ENCODE measurements at places on chromosomes 1 and 21.
A peak's percentile ranks its signal among the peaks of the same experiment; 100 is the strongest.

GRCh38 chr1:68101829-68102228, 51.4 kb upstream of the DIRAS3 start:
- DNase-seq = no peak

- no peak for DNase-seq
Observed at GRCh38 chr1:195065437-195065836, 1542.8 kb downstream of the KCNT2 start.

DNA sequence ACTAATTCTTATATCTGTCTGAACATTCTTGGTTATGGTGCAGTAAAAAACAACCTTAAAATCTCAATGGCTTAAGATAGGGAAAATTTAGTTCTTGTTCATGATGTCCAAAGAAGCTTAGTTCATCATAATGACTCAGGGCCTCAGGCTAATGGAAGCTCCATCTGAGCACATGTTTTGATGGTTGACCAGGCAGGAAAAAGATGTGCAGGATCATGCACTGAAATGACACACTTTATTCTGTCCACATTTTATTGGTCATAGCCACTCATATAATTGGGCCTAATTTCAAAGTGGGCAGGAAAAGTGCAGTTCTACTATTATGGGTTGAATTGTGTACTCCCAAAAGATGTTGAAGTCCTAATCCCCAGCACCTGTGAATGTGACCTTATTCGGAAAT, 198.2 kb downstream of the CENPF start:
- DNase-seq = no peak

DNA sequence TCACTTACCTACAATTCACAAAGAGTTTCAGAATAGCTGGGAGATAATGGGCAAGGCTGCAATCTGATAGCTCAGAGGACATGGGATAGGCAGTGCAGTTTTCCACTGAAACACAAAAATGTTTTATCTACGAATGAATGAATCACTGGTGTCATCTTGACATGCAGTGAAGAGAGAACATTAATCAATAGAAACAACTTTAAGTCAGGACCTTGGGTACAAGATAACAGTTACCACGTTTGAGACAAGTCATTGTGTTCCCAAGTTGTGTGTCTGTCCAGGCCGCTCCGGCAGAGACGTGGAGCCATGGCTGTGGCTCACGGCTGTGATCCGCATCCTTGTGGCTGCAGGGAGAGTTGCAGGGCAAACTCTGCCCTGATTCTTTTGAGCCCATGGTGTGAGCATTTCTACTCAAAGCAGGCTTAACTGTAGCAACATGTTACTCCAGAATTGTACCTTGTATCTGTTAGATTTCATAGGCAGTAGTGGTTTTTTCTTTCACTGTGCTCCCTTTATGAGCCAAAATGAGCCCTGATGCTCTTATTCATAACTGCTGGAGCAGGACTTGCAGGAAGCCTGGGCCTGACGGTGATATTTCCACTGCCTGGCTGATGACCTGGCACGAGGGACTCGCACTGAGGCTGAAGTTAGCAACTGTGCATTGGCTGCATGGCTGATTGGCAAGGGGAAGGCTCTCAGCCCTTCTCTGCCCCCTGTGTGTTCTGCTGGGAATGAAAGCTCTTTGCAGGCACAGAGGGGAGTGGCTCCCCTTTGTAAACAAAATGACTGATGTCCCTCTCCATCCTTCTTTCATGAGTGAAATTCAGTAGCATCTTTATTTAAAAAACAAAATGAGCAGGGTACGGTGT, 465.2 kb downstream of the AJAP1 start:
- DNase-seq = no peak

- DNase-seq = no peak
Observed at GRCh38 chr1:93076268-93076667, 2.8 kb upstream of the MTF2 start.

DNA sequence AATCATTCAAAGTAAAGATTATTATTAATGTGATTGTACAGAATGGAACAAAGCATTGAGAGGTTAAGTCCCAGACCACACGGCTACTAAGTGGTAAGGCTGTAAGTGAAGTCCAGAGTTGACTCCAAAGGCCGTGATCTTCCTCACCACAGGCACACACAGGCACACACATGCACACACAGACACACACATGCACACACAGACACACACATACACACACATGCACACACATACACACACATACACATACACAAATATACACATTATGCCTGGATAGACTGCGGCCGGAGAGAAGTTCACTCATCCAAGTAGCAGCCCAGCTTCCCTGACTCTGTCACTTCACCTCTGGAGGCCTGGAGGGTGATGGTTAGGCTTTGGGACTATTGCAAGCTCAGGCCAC, 121.9 kb downstream of the HLX start:
- DNase-seq = no peak

GRCh38 chr1:241485145-241485544, 34.4 kb downstream of the FH start:
- no peak for DNase-seq

GRCh38 chr1:236159704-236160539, 17.6 kb downstream of the GPR137B start:
- DNase-seq = no peak

DNA sequence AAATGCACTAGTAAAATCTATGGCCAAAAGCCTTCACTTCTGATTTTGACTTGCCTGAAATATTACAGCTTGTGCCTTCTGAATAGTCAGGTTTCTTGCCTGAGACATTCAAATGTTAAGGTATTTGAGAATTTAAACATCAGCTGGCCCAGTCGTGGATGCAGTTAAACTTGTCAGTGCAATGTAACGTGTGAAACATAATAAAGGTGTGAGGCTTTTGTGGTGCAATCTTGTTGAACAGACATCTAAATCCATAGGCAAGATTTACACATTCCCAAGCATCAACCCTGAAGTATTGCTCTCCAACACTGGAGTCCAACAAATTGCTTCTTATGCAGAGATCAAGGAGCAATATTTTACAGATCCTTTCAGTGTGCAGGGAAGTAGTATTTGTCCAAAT, 4.4 kb downstream of the CCN1 start:
- DNase-seq = no peak

DNA sequence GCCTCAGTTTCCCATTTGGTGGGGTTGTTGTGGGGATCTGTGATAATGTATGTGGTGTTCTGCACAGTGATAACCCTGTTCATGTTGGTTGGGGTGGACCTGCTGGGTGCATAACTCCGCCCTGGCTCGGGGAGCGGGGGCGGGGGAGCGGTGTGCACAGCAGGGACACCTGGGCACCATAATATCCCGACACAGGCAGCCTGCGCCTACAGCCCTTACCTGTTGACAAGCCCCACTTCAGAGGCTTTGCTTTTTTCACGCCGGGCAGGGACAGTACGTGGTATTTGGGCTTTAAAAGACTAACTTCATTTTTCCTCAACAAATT, 48.0 kb upstream of the ACOT11 start:
- no peak for DNase-seq

- no peak for DNase-seq
Observed at GRCh38 chr1:54479841-54480524, 68.0 kb upstream of the ACOT11 start.

DNA sequence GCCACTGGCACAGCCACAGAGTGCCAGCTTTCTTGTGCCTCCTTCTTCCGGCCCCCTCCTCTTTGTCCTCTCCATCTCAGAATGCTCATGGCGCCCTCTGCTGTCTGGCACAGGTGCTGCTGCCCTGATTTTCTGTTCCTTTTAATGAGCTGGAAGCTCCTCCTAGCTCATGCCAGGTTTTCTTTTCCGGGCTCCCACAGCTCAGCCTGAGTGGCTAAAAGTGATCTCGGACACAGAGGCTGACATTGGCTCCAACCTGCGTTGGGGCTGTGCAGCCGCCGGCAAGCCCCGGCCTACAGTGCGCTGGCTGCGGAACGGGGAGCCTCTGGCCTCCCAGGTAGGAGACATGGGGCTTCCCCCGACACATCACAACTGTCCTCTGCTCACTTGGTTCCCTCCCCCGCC, 18.7 kb downstream of the CNTN2 start:
- peak; percentile 64 for DNase-seq

DNA sequence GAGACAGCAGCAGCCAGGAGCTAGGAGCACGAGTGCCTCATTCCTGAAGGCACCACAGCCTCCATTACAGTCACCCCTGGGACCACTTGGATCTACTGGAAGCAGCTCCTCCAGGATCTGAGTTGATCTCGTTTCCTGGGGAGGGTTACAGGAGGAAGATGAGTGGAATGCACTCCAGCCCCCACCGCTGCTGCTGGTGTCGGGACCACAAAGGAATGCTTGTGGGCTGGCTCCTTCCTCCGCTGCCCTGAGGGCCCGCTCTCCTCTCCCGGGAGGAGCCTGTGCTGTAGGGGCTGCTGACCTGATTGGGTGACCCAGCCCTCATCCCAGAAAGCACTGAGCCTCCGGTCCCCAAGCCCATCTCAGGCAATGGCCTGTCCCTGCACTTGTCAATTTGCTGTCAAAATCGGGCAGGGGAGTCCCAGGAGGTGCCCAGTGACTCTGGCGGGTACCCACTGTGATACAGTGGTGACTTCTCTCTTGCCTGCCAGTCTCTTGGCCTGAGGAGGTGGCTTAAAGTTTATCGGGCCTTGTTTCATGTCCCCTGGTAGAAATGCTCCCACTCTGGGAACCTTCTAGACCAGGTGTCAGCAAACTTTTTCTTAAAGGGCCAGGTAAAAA, 23.1 kb downstream of the IL10RB start:
- no peak for DNase-seq

GRCh38 chr1:230415405-230416132, 10.6 kb downstream of the PGBD5 start:
- DNase-seq = no peak

- no peak for DNase-seq
Observed at GRCh38 chr1:58143972-58144697, 402.4 kb downstream of the OMA1 start.

GRCh38 chr1:191831572-191831971, 326.7 kb upstream of the RGS18 start:
- no peak for DNase-seq

Data from activated CD4-positive, alpha-beta T cell treated with anti-CD3 and anti-CD28 coated beads for 4 hours (primary cell).